ENCODE measurements at places on chromosomes 4 and X. TPM values are rescaled to one million over a fixed set of nuclear protein-coding genes. Genes with fewer than 3 reads are reported as not detected.

DNA sequence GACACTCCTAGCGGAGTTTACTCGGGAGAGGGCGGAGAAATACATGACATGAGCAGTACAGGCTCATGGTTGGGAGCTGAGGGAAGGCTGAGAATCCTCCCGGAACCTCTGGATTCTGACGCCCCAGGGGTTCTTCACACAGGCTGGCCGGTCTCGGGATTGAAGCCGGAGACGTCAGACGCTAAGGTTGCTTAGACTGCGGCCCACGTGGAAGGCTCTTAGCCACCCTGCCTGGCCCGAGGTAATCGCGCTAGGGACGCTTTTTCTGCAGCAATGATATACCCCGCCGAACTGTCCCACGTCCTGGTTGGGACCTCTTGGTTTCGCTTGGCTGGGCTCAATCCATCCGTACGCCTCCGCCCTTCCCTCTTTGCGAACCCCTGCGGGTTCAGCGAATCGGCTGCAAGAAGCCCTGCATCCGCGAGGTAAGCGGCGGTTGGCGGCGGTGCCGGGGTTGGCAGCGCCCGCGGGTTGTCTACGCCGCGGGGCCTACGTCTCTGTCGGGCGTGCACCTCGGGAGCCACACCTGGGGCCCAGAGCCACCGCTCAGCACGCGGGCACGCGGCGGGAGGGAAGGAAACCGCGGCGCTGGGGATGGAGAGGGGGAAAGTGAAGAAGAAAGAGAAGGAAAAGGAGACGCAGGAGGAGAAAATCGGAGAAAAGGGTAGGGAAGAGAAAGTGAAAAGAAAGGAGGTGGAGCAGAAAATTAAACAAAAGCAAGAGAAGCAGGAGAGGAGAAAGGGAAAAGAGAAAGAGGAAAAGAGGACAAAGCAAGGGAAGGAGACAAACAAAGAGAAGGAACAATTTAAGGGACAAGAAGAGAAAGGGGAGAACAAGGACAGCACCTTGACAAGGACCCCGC, at the start of gene ARL9:
TSS of gene ARL9 (plus strand) at position 523 of the 862 bp plus-strand sequence. CDS start at position 595, 72 bp downstream.
- DNase-seq: peak; percentile 83

DNA sequence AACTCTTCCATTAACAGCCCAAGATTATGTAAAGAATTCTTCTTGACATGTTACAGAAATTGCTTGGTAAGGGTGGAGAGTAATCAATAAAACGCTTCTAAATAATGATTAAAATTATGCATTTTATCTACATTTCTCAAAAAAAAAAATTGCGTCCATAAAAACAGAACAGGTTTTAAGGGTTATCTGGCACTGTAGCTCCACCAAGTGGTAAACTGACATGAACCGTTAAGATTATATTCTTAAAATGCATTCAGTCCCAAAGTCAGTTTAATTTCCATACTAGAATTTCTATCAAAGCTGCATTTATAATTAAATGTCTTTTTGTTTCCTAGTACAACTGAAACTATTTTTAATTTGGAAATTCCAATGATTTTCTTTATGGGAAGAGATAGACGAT, 214.0 kb upstream of the UGT8 start:
- peak; percentile 67 for DNase-seq

The SORBS2 gene
- 71.4 TPM for total RNA-seq

The DNAAF6 gene
- total RNA-seq: 1.8 TPM

DNA sequence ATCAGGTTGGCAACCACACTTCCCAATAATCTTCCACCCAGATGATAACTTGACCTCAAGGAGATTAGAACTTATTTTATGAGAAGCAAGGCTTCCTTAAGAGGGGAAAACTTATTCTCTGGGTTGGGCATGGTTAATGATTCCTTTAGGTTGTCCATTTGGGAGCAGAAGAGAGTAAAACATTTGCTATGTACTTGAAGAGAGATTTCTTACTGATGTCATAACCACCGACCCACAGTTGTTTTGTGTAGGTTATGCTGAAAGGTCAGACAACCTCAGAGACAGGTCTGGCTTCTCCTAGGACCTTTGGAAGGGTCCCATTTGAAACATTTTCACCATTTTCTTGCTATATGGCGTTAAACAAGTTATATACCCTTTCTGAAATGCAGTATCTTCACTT, 56.1 kb downstream of the FAM114A1 start:
- DNase-seq: no peak

DNA sequence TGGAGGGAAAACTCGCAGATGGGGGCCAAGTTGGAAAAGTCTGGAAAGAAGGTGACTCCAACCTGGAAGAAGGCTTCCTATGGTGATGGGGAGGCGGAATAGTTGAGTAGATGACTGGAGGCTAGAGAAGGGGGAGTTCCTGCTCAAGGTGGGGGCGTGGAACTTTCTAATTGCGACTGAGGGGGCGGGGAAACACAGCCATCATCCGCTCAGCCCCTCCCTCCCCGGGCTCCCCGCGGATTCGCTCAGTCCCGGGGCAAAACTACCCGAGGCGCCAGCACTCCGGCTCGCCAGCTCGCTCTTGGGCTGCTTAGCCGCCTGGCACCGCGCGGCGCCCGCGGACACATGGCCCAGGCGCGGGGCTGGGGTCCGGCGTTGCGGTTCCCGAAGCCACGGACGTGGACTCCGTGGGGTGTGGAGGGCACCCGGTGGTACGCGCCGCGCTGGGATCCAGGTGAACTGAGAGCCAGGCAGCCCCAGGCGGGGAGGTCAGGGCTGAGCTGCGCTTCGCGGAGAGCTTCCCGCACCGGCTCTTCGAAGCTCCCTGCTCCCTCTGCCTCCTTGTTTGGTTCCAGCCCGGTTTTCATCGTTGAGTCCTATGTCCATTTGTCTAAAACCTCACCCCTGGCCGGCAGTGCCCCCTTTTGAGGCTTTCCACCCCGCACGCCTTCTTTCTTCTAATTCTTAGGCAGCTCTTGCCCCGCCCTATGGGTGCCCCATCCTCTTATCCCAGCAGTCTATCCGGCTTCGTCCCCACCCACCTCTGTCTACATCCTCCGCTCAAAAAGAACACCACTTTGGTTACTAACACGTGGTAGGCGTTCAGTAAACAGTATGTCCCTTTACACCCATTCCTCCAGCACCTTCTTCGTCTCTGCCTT, 38.9 kb downstream of the STARD8 start:
- DNase-seq: no peak

GRCh38 chrX:111736571-111736970, 55.6 kb downstream of the ALG13 start:
- DNase-seq: no peak

The MAGEA9 gene
- total RNA-seq: not detected

The ELK1 gene
- 23.1 TPM for total RNA-seq

DNA sequence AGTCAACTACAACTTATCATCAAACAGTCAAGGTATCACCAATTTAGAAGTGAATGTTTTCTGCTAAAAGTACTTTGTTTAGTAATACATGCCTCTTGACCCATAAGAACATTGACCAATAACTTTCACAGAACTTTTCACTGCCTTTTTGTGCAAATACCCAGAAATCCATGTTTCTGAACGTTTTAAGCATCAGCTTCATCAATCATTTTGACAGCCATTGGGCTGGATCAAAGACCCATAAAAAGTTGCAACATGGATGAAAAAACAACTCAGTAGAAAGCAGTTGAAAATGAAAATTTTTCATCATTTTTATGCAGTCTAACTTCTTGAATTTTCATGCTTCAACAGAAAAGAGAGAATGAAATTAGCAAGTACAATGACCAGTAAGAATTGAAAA, 466.7 kb downstream of the TRAM1L1 start:
- no peak for DNase-seq

GRCh38 chr4:110851989-110852388, 229.1 kb upstream of the PITX2 start:
- DNase-seq: no peak

The SERPINA7 gene
- 0.06 TPM for total RNA-seq
